ENCODE measurements at places on chromosomes 16 and 17.

DNA sequence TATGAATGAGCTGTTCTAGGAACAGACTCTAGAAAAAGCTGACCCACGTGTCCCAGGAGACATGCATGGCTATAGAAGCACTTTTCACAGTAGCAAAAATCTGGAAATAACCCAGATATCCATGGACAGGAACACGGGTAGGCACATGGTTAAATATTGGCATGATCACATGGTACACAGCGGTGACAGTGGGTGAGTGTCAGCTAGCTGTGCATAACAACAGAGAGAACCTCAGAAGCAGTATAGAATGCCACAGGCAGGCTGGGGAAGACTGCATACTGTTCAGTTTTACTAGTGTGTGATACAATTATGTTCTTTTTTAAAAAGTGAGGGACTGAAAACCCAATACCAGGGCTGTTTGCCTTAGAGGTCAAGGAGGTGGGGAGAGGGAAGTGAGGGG lies 31.4 kb downstream of the EPN2 start:
- no peak for DNase-seq

GRCh38 chr17:81910840-81911276 lies 341 bp downstream of the PCYT2 start:
- DNase-seq, result no peak

DNA sequence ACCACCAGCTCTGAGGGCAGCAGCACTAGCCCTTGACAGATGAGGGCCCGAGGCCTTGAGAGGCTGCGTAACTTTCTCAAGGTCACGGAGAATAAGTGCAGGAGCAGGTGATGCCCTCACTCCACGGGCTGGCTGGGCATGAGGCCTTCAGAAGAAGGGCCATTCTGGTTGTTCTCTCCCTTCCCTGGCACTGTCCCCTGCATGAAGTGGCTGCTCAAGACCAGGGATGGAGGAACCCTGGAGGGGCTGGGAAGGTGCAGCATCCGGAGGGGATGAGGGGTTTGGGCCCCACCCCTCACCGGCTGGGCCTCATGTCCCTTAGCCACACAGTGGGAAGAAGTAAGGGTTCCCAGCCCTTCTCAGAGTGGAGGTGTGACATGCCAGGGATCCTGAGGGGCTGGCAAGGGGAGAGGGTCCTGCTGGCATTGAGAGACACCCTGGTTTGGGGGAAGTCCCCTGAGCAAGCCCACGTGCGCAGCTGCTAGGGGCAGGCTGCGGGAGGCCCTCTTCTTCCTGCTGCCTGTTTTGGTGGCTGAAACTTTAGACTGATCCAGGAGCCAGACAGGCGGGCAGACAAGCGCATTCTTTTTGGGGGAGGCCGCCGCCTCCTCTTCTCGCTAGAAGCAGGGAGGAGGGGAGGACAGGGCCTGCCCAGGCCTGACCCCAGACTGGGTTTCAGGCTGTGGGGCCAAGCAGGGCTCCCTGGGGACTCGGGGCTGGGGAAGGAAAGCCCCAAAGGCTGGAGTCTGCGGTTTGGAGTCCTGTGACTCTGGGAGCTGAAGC lies 74.0 kb downstream of the N4BP1 start:
- no peak for DNase-seq

DNA sequence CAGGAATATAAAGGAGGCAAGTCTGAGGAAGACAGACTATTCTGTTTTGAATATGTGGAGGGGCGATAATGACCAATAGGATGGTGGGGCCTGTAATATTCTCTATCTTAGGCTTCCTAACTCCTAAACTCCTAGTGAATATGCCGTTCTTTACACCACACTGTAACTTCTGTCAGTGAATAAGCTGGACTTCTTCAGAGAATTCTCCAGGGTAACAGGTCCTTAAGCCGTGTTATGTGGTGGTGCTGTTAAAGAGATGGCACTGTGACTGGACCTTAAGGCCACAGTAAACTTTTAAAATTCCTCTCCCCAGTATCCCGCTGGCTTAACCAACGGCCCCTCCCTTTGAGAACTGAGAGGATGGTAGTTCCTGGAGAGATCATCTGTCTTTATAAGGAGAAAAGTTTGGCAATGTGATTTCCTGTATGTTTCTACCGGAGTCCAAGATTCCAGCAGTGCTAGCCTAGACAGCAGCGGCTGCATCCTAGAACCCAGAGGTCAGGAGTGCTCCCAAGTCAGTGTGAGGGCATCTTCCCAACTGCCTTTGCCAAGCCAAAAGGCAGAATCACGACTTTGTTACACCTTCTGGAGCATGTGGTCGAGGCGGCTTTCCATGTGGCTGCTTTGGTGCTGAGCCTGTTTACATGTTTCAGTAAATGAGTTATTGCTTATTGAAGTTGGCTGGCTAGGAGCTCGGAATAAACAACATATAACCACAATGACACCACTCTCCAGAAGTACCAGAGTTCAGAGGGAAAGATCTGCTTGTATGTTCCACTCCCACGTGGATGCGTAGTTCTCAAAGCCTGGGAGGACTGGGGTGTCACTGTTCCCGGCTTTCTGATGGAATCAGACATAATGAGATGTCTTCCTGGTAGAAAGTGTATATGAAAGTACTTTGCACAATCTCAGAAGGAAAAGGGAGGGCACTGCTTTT lies 41.0 kb downstream of the TUBD1 start:
- no peak for DNase-seq

DNA sequence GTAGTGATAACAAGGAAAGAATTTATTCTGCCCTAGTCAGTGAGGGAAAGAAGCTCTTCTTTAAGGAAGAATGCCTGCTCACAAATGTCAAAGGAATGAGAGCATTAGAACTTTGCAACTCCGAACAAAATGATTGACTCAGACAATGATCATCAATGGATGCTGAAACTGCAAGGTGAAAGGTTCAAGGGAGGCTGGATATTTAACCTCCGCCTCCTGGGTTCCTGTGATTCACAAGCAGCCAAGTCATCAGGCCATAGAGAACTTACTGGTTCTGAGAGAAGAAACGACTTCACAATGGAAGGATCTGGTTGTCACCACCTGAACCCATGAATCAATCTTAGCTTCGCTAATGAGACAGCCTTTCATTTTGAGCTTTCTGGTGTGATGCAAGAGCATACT lies 16.0 kb upstream of the SCNN1B start:
- DNase-seq, result no peak

DNA sequence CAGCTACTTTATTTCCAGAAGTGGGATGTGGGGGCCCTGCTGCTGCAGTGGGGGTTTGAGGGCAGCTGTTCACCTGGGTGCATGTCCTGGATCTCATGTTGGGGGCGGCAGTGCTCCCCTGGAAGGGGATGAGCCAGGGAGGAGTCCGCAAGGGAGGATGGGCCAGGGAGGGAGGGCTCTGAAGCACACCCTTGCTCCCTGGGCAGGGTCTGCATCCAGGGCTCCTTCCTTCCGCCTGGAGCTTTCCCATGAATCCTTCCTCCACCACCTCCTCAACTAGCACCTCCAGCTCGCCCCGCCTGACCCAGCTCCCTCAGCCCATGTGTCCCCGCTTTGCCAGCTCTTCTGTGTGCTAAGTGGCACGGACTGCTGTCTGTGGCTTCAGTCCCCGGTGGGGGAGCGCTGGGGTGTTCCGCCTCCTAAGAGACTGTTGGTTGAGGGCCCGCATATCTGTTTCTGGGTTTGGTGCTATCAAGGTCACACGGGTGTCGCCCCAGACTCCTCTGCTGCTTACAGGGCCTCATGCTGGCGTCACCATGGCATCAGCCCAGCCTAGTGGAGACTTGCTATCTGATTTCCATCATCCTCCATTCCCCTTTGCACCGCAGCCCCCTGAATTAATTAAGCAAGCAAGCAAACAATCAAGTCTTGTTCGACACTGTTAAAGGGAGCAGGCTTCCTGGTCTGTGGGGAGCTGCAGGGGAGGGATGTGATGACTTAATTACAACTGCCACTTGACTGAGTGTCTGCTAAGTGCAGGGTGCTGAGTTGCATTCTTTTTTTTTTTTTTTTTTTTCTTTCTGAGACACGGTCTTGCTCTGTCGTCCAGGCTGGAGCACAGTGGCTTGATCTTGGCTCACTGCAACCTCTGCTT lies 71.8 kb downstream of the PRKCA start:
- DNase-seq, result peak; percentile 47

DNA sequence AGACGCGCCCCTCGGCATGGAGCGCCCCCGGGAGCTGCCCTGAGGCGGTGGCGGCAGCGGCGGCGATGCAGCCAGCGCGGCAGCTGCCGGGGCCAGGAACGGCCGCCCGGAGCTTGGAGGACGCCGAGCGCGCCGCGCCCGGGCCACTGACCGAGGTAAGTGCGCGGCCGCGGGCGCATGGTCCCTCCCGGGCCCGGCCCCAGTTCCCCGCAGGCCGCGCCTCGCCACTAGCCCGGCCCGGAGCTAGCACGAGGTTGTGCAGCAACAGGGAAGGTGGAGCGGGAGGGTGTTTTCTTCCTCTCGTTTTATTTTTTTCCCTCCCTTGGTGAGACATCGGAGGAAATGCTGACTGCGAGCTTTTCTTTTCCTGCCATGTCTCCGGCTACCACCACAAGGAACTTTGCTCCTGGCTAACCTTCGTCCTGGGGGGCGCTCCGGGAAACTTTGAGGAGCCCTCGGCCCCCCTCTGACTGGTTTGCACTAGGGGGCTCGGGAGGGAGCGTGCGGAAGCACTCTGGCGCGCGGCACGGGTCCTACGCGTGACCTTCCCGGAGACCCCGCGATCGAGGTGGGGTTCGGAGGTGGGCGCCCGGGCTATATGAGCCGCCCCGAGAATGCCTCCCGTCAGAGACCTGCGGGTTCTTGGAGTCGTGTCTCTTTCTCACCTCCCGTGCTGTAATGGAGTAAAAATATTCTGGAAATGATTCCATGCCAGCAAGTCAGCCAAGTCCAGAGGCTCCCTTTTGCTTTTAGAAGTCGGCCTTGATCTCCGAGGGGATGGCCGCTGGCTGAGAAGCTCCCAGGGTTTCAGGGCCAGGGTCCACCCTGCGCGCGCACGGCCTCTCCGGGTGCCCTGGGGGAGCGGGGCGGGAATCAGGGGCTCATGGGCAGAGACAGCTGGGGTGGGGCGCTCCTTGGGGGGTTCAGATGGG lies 868 bp downstream of the KCNJ12 start:
- DNase-seq, result no peak

- DNase-seq, result no peak
Measured at GRCh38 chr17:5361426-5361825, 58.0 kb downstream of the NUP88 start.

- DNase-seq, result no peak
Measured at GRCh38 chr17:67639979-67640378, 77.8 kb upstream of the NOL11 start.

DNA sequence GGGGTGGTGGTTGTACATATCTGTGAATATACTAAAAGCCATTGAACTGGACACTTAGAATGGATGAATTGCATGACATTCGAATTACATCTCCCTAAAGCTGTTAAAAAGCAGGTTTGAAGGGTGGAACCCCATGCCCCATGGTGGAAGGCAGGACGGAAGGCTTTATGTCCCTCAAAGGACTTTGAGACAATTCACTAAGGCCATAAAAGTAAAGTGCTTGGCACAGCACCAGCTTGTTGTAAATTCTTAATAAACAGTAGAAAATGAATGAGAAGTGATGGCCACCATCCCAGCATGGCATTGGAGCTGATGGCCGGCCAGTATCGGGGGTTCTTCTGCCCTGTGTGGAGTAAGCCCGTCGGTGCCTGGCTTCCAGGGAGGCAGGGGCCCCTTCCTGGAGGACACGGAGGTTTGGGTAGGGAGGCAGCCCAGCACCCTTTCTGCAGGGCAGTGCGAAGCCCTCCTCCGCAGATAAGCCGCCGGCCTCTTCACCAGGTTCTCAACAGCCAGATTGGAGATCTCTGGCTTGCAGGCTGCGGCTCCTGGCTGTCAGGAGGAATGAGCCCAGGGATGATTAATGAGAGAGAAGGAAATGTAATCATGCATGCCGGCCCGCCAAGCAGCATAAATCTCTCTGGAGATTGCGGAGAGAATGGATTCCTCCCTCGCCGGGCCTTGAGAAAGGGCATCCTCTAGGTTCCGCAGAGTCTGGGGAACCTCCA lies 346.9 kb downstream of the FOXL1 start:
- DNase-seq, result no peak

- peak; percentile 39 for DNase-seq
Measured at GRCh38 chr17:81537343-81537855, 9.2 kb downstream of the FSCN2 start.

DNA sequence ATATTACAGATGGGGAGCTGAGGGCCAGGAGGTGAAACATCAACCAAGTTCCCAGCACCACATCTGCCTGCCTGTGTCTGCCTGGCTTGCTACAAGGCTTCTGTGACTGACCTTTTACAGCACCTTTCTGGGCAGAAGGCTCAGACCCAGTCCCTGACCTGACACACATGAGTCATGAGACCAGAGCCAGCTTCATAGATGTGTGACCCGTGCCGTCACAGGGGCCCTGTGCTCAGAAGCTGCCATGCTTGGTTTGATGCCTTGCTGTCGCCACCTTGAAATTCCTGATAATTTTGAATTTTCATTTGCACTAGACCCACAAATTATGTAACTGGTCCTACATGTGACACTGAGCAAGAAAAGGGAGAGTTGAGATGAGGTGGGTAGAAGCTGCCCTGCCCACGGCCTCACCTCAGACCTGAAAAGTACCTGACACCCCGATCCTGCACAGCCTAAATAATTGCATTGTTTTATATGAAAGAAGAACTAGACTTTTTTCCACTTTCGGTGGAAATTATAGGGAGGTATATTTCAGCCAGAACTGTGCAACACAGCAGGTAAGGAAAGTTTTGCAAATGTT lies 13.3 kb upstream of the PECAM1 start:
- DNase-seq, result no peak

DNA sequence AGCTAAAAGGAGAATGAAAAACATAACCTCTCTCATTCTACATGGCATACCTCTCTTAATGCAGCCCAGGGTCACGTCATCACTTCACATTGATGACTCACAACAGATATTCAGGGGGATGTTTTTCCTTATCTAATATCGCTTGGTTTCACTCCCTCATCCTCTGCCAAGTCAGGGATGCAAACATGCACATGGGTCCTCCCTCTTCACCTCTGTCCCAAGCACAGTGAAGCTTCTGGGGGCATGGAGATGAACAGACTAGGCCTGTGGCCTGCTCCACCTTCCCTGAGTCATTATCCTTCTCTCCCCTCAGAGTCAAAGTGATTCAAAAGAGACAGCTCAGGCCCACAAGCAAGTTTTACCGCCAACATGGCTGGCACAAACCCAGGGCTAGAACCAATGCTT lies 2.3 kb upstream of the MT2A start:
- DNase-seq, result no peak
